ENCODE measurements at places on chromosomes 1 and 21.
A peak's percentile ranks its signal among the peaks of the same experiment; 100 is the strongest.

DNA sequence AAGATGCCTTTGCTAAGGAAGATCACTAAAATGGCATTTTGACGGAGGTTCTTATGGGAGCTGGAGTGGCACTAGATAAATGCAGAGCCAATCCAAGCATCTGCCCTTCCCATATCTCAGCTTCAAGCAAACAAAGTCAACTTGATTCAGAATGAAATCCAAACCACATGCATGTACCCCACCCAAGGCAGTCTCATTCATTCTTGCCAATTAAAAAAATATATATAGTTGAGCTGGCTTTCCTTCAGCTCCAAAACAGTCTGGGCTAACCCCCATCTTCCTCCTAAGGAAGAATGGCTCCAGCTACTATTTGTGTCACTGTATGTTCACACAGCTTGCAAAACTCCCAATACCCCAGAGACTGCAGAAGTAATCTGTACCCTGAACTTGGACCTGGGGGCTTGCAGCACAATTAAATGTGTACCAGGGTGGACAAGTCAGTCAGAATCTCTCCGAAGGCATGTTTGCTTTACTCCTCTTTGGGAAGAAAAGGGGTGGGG, 35.4 kb downstream of the GPR3 start:
- no peak for DNase-seq

DNA sequence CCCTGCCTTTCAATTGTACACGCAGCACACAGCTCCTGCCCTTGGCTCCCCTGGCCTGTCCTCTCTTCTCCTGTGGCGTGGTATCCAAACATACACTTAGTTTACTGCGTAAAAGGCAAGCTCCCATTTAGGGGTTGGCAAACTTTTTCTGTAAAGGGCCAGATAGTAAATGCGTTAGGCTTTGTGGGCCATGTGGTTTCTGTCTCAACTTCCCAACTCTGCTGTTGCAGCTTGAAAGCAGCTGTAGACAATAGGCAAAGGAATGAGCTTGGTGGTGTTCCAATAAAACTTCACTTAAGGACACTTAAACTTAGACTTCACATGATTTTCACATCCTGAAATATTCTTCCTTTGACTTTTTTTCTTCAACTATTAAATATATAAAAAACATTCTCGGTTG, 63.3 kb downstream of the RHOU start:
- DNase-seq: no peak

DNA sequence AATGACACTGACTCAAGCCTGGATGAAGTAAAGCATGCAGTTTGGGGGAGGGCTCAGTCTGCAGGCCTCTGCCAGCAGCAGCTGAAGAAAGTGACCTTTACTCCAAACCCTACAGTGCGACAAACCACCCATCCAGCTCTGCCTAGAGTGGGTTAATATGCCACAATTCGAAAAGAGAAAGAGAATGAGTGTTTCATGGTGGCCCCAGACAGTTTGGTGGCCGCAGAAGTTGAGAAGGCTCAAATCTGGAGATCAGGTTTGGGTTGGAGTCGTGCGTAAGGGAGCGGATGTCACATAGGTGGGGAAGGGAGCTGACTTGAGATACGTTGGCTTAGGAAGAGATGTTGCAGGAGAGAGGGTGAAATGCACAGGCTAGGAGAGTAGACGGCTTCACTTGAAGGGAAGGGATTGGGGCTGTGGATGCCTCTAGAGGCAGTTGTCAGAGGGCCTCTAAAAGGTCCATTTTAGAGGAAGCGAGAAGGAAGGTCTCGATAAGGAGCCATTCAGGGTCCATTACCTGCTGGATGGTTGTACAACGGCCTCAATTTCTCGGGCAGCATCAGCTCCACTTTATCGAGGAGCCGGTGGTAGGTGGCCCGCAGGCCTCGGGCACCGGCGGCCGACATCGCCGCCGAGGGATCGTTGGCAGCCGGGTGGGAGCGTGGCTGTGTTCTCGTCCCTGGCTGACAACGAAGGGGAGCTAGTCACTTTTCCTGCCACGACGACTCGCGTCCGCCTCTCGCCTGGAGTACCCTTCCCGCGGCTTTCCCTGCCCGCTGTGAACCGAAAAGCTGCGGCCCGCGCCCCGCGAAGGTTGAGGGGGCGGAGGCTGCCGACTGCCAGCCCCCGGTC, 1.0 kb upstream of the DCAF6 start:
- peak; percentile 32 for DNase-seq

DNA sequence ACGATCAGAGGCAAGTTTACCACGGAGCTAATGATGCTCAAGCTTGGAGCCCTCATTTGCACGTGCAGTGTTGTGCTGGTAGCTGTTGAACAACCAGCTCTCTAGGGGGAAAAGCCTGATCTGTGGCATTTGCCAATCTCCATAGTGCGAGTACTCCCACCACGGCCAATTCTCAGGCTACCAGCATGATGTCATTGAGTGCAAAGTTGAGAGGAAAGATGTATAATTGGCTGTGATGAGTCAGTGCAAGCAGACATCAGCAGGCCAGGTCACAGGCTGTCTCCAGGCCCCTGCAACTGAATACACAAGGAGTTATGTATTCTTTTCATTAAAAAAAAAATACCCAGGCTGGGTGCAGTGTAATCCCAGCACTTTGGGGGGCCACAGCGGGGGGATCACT, 233.1 kb upstream of the VAMP3 start:
- DNase-seq: no peak

GRCh38 chr1:94121411-94121821, 468 bp upstream of the ABCA4 start:
- no peak for DNase-seq

- no peak for DNase-seq
Measured at GRCh38 chr1:212981571-212982328, 31.4 kb downstream of the VASH2 start.

GRCh38 chr1:204196068-204196795, at the start of gene KISS1:
Gene KISS1, minus strand, starts transcription at chr1:204196491. Its CDS starts 3,615 bp downstream, at chr1:204192876.
- DNase-seq: no peak

DNA sequence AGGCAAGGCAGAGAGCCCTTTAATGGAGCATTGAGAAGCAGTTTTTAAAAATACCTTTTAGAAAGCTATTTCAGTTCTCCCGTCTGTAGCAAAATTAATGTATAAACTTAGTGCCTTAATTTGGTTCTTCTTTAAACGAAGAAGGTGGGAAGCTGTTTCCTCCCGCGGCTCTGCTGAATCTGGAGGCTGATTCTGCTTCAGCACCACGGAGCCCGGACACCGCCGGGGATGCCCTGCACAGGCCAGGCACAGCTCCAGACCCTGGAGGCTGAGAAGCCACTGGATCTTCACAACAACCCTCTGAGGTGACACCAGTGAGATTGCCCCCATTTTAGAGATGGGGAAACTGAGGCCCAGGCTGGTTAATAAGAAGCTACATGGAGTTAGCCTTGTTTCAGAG, 175.8 kb upstream of the VAMP3 start:
- no peak for DNase-seq

DNA sequence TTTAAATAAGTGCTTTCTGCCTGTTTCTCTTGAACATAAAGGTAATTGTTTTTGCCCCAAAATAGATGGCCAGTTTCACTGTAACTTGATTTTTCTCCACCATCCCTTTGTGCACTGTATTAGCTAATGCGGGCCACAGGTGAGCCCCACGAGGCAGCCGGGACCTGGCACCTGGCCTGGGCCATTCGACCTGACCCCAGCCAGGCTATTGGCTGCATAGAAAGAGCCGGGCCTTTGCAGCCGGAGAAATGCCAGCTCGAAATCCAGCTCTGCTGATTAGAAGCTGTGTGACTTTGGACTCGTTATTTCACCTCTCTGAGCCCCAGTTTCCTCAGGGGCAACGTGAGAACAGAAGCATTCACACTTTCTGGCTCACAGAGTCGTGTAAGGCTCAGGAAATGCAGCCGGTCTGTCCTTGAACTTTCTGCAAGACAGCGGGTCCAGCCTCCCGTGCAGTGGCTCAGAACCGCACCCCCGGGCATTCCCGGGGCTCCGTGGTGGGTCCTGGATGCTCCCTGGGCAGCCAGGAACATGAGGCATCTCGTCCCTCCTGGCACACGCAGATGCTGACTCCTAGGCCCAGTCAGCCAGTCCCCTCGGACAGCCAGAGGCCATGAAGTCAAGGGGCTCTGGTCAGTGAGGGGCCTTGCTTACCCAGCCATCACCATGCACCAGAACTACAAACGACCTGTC, 37.4 kb upstream of the ACTRT2 start:
- no peak for DNase-seq
